ENCODE measurements at places on chromosomes 3 and 15. TPM values are rescaled to one million over a fixed set of nuclear protein-coding genes. Genes with fewer than 3 reads are reported as not detected.

GRCh38 chr3:105997800-105998526 lies 129.2 kb upstream of the CBLB start:
- H3K27me3 ChIP-seq = no peaks in the 10 kb centered on the region
- no peak overlapping the region for H3K4me3 ChIP-seq
- peaks cover 16% of the 10 kb centered on the region for H3K36me3 ChIP-seq
- no peak overlapping the region for H3K27ac ChIP-seq

DNA sequence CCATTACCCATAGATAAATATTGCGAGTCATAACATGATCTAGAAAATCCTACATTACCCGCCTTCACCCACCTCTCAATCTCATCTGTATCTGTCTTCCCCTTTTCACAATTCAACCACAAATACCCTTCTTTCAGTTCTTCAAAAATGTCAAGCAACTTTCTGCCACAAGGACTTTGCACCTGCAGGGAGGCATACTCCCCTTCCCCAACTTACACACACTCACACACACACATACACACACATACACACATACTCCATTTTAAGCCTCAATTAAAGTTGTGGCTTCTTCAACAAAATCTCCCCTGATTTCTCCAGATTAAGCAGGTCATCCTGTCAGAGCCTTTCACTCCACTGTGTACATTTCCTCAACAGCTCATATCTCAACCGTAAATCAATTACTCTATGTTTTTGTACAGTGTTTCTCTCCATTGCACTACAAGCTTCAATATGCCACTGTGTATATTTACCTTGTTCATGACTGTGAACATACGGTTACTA lies 33.1 kb upstream of the CCDC50 start:
- DNase-seq = no peak
- H3K27ac ChIP-seq = no peak overlapping the region
- H3K4me1 ChIP-seq = no peaks in the 10 kb centered on the region
- no peak overlapping the region for H3K4me3 ChIP-seq

DNA sequence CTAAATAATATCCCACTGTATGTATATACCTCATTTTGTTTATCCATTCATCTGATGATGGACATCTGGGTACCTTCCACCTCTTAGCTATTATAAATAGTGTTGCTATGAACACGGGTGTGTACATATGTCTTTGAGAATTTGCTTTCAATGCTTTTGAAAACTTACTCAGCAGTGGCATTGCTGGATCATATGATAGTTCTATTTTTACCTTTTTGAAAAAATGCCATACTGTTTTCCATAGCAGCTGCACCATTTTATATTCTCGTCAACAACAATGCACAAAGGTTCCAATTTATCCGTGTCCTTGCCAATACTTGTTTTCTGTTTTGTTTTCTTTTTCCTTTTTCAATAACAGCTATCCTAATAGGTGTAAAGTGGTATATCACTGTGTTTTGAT lies 77.1 kb downstream of the PEAK1 start:
- no peak for DNase-seq
- peaks cover 50% of the 10 kb centered on the region for H3K36me3 ChIP-seq
- peaks cover 9% of the 10 kb centered on the region for H3K4me1 ChIP-seq
- H3K27ac ChIP-seq = no peak overlapping the region

DNA sequence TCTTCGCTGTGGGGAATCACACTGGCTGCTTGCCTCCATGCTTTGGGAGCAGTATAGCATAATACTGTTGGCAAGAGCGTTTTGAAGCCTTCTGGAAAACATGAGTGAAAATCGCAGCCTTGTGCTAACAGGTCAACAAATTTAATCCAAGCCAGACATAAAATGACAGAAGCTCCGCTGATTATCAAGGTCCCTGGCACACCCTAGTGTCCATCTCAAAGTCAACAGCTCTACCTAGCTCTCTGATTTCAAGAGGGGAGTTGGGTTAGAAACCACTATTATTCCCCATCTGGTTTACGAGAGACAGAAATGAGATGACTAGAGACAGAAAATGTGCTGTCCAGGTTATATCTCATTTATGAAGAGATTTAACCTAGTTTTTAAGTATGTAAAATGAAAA lies 73.6 kb upstream of the MDFIC2 start:
- no peak for DNase-seq
- H3K27me3 ChIP-seq = peaks cover 17% of the 10 kb centered on the region
- peaks cover 2% of the 10 kb centered on the region for H3K4me1 ChIP-seq
- no peak overlapping the region for H3K4me3 ChIP-seq
- no peak overlapping the region for H3K27ac ChIP-seq
- no peaks in the 10 kb centered on the region for H3K36me3 ChIP-seq

Gene ERICH6
- total RNA-seq = not detected

Gene TMEM212
- not detected for total RNA-seq

Gene HRG
- not detected for total RNA-seq

All from activated naive CD8-positive, alpha-beta T cell treated with anti-CD3 and anti-CD28 coated beads for 36 hours (primary cell).